Right lobe of liver (tissue), 6 donors: ENCODE measurements at places on chromosomes 2 and 18.
A peak's percentile ranks its signal among the peaks of the same experiment; 100 is the strongest.

DNA sequence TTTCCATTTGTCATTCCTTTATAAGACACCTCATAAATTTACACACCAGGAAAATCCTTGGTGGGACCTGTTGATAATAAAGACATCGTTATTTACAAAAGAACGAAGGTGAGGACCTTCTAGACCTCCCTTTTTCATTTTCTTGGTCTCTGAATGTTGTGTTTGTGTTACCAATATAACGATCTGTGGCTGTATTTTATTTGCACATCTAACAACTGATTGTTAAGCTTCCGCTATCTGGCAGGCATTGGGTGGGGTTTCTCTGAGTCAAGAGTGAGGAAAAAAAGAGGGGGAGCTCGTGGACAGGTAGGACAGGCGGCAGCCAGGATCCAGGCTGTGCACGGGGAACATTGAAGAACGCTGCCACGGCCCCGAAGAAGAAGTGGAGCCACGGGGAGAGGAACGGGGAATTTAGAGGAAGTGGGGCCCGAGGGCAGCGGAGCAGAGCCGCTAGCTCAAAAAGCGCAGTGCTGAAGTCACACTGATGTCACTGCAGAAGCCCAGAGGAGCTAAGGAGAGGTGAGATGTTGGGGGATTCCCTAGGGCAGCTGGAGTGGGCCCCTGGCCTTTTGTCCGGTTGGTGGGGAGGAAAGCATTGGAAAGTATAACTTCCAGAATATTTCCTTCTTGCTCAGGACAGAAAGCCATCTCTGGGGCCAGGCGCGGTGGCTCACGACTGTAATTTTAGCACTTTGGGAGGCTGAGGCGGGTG, 20.9 kb upstream of the DNMT3A start:
- DNase-seq: peak; percentile 55

DNA sequence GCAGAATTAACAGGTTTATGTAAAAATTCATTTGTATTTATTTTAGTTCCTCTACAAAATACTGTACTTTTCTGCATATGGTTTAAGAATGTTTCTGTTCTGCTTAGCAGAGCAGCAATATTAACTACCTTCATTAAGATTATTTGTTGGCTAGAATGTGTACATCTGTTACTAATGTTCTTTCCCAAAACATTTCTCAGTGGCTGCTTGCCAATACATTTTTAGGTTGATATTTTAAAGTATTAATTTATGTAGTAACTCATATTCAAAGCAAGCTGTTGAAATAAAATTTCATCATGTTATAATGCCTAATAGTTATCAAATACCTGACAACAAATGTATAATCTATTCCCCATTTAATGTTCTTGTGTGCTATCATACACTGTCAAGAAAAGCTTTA, 40.3 kb downstream of the PRKD3 start:
- no peak for DNase-seq

- no peak for DNase-seq
These were observed 20.7 kb downstream of the SP140 start for GRCh38 chr2:230246206-230246605.

DNA sequence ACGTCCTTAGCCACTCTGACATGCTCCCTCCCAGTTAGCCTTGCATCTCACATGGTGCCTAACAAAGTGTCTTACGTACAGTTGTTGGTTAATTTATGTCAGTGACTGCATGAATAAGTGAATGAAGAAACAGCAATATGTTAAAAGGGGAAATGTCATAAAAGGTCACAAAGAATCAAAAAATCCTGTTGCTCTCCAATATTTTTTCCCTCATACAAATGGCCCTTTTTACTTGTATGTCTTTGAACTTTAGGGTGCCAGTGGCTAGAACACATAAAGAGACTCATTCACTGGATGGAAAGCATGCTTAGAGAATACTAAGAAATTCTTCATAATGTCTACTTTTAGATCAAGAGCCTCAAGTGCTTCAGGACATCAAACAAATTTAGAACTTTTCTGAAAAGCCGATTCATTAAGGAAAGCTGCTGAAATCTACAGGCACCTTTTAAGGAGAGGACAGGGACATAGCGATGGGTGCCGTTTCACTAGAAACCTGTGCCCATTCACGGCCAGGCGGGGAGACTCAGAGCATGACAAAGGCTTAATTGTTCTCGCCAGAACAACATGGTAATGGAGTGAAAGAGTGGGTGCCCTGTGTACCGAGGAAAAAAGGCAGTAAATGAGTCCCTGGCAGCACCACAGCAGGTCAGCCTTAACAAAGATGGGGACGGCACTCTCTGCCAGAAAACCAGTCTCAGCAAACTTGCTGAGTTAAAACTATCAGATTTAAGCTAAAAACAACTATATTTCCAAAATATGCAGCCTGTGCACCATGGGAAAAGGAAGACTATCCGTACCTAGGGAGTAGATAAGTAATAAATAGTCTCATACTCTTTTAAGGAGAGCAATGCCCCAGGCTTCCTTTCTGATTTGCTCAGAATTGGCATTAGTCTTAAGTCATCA, 71.6 kb upstream of the SPTBN1 start:
- no peak for DNase-seq

GRCh38 chr2:233831011-233831721, 23.2 kb downstream of the HJURP start:
- no peak for DNase-seq

GRCh38 chr2:28780496-28780895, 28.9 kb downstream of the PPP1CB start:
- no peak for DNase-seq

DNA sequence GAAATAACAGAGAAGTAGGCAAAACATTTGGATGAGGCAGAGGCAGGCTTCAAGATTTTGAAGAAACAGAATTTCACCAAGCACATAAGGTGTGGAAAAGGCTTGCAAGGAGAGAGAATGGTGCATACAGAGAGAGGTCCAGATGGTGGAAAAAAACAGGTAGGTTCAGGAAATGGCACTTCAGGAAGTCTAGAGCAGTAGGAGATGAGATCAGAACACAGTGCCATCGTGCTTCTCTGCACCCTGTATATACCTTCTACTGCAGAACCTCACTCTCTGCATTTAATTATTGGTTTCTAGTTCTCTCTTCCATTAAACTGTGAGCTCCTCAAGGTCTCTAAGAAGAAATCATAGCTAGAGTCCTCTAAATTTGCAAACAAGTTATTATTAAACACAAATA, 2.4 kb downstream of the PAIP2B start:
- no peak for DNase-seq

DNA sequence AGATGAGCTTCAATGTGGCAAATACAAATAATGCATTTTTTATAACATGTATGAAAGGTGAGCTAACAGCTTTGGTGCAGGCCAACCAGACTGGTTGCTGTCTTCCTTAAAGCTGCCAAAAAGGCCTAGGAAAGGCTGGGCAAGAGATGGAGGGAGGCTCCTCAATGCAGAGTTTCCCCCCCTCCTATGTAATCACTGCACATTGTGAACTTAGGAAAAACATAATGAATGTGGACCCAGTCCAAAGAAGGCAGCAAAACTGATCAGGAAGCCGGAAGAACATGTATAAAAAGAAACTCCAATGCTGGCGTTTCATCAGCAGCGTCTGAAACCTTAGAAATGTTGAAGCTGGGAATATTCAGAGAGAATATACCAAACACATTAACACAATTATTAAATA, 84.2 kb upstream of the LYPD6 start:
- no peak for DNase-seq

DNA sequence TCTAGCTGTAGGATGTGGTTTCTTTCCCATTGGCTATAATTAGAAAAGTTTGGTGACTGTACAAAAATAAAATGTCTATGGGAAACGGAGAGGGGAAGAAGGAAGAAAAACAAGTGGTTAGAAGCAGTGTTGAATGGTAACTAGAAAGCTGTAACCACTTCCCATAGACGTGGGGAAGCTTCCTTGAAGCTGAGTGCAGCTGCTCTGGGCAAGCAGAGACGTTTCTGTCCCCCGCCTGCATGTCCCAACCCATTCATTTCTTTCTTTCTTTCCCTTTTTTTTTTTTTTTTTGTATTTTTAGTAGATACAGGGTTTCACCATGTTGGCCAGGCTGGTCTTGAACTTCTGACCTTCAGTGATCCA, 367.8 kb upstream of the HS6ST1 start:
- no peak for DNase-seq

DNA sequence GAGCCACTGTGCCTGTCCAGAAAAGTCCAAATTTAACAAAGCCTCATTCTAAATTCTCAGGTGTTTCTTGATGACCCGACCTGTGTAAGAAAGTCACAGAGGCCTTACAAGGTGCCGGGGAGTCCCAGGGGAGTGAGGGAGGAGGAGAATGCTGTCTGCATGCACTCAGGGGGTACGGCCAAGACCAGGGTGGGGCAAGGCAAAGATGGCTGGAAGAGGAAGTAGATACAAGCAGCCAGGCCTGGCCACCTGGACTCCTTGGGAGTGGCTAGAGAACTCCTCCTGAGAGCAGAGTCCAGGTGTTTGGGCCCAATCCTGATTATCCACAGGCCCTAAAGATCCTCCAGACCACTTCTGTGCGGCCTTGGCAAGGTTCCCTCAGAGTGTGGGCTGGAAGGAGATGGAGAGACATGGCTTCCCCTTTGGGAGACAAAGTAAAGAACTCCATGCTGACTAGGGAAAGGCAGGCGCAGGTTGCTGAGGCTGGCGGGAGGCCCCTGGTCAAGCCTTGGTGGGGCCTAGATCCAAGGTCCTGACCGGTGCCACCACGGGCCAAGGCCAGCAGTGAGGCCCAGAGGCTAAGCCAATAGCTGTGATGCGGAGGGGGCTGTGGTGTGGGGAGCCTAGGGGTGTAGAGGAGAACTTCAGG, 74.7 kb downstream of the COPS8 start:
- no peak for DNase-seq

DNA sequence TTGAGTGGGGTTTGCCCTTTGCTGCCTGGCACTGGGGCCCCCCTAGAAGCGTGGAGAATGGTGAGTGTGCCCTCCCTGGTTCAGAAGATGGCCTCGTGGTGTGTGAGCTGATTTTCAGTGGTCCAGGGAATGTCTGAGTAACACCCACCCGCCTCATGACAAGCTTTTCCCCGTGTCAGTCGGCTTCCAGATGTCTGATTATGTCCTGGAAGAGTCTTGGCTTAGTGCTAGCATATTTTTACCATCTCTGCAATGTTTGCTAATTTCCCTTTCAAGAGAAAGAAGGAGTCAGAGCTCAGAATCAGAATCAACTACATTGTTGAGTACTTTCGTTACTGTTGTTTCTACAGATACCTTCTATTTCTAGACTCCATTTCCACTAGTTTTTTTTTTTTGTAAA, 214.7 kb downstream of the SEPTIN10 start:
- no peak for DNase-seq

DNA sequence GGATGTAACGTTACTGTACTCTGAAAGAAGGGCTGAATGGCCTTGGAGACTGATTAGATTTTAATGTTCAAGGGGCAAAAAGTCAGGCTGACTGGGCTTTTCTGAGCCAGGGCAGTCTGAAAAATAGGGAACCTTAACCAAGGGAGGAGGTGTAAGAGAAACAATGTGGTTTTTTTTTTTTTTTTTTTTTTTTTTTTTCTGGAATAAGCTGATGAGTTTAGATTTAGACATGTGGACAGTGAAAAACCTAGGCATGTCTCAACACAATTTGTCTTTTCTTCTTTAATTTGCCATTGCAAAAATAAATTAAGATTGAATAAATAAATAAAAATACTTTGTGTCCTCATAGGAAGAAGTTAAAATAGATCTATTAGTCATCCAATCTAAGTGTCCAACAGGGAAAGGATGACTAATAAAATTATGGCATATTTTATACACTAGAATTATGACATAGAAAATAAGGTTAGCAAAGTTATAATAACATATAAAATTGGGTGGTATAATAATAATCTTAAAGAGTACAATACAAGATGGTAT, 237.6 kb upstream of the TRIB2 start:
- no peak for DNase-seq

DNA sequence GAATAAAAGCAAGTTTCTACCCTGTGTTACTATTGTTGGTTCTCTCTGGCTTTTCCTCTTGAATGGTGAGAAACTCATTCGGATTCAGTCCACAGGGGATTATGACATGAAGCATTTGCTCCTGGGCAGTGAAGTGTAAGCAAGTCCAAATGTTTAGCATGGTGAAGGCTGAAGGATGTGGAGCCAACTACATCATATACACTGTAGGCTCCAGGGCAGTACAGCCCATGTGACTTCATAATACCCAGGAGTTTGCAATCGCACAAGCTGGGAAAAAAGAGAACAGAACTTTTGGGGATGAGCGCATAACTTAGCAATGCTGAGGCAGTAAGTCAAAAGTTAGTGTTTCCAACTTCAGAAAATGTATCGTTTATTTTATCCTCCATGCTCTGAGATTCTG, 695.7 kb upstream of the POU3F3 start:
- DNase-seq: no peak

GRCh38 chr2:29789911-29790485, 131.4 kb downstream of the ALK start:
- no peak for DNase-seq

DNA sequence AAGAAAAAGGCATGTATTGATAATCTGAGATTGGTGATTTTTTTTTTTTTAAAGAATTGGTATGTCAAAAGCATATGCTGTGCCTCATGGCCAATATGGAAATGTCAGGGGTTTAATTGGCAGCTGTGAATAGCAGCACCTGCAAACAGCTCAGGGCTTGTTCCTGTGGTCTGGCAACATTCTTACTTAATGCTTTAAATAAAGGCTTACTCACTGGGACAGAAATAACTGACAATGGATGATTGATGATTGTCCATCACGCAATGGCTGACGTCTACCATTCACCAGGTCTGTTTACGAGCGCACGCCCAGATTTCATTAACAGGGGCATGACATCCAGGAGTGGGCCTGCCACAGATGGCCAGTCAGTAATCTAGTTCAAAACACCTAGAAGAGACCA, 66.7 kb downstream of the ETAA1 start:
- no peak for DNase-seq

DNA sequence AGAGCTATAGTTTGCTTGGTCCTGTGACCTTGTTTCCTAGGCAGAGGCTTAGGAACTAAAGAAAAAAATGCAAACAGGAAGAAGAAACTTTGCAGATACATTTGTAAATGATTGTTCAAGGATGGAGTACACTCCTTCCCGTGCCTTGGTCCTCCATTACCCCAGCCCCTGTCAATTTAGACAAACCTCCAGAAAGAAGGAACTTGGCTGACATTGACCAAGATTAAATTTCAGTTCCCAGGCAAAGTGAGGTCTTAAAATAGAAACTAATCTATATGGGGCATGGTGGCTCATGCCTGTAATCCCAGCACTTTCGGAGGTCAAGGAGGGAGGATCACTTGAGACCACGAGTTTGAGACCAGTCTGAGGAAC, 179.9 kb upstream of the FN1 start:
- no peak for DNase-seq

DNA sequence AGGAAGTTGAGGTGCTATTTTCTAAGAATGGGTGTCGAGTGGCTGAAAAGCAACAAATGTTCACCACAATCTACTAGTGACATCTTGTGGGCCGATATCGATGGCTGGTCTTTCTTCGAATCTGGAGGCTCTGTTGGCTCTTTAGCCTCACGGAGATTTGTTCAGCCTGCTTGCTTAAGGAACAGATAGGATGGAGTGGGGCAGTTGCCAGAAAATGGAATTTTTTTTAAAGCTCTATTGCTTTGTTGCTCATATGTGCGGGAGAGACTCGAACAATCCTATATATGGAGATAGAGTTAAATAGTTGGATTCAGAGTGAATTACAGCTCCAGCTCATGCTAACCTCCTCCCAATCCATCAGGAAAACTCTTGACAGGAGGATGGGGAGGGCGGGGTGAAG, 70.9 kb upstream of the LYPD6B start:
- DNase-seq: no peak
